ENCODE measurements at places on chromosomes 4 and X.

GRCh38 chrX:119505945-119506344 is 37.7 kb downstream of the SLC25A5 start:
- DNase-seq = no peak

GRCh38 chrX:8586953-8587352 is 122.3 kb downstream of the VCX3B start:
- DNase-seq = no peak

DNA sequence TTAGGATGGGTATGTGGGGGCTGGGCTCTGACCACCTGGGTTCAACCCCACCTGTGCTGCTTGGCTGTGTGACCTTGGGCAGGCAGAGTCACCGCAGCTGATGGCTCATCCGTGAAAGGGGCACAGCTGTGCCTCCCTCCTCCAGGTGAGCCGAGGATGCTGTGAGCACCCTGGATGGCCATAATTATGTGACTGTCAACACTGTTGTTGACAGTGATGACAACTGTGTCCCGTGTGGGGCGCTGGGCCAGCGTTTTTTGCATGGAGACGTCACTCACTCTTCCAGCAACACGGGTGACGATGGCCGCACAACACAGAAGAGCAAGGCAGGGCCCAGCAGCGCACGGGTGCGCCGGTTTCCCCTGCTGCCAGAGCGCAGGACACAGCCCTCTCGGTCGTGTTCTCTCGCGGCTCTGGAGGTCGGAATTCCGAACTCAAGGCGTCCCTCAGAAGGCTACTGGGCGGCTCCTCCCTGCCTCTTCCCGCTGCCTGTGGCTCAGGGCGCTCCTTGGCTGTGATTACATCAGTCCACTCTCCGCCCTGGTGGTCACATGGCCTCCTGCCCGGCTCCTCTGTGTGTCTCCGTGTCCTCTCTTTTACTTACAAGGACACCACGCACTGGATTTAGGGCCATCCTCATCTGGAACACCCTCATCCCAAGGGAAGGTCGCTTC is 1.3 kb downstream of the SH3TC1 start:
- no peak for DNase-seq

GRCh38 chr4:1684506-1685234 is 557 bp upstream of the FAM53A start:
- DNase-seq = no peak

- DNase-seq = no peak
Measured at GRCh38 chrX:1170243-1170642, 42.2 kb downstream of the CRLF2 start.

DNA sequence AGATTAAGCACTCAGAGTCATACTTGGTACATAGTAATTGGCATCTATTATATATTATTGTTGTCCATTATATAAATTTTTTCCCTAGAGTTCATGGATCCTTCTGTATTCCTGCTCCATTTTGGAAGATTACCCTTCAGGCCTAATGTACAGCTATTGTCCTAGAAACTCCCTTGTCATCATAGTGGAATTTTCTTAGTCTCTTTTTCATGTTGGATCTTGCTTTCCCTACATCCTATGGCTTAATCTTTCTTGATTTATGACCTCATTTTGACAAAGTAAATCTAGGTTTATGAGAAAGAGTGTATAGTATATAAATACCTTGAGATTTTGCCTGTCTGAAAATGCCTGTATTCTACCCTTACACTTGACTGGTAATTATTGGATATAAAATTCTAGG is 22.1 kb downstream of the ARMCX4 start:
- no peak for DNase-seq

GRCh38 chr4:150673793-150674192 is 91.8 kb downstream of the MAB21L2 start:
- no peak for DNase-seq

DNA sequence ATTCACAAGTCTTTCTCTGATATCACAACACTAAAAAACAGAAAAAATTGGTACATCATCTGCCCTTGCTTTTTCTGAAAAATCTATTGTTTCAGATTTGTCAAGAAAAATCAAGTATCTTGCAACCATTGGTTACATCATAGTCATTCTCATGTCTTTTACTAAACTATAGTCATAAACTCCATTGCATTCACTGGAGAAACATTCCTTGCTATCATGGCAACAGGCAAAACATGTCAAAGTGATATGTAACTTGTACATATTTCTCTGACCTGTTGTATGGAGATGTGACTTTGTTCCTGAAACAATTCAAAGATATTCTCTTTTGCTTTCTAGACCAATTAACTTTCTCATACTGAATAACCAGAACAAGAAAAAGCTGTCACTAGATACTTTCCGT is 121.9 kb upstream of the ANK2 start:
- DNase-seq = no peak

DNA sequence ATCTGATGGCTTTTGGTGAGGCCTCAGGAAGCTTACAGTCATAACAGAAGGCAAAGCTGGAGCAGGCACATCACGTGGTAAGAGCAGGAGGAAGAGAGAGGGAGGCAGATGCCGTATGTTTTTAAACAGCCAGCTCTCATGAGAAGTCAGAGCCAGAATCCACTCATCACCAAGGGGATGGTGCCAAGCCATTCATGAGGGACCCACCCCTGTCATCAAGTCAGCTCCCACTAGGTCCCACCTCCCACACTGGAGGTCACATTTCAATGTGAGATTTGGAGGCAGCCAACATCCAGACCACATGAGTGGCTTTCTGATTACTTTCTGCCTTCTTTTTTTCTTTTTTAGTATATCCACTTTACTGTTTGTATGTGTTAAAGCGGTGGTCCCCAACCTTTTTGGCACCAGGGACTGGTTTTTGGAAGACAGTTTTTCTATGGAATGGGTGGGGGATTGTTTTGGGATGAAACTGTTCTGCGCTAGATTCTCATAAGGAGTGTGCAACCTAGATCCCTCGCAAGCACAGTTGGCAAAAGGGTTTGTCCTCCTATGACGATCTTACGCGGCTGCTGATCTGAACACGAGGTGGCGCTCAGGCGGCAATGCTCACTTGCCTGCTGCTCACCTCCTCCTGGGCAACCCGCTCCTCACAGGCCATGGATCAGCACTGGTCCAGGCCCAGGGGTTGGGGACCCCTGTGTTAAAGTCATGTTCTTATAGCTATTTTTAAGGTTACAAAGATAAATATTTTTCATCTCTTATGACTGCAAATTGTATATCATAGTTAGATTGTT is 61.7 kb downstream of the SLIT2 start:
- DNase-seq = no peak

DNA sequence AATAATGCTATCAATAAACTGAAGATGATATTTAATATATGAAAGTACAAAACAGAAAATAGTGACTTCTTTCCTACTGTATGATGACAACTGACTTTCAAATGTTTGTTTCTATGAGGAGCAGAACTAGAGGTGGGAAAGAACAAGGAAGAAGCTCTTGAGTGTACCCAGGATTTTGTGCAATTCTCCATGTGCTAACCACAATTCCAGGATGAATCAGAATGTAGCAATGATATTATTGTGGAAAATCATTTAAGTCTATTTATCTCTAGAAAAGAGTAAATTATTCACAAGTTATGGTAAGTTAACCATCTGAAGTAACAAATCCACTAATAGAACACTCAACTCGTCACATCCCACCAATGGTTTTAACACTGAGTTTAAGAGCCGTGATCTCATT is 324.1 kb upstream of the EMCN start:
- DNase-seq = no peak

- no peak for DNase-seq
Measured at GRCh38 chr4:175776217-175776616, 35.8 kb downstream of the GPM6A start.

- no peak for DNase-seq
Measured at GRCh38 chrX:10101269-10101668, 55.5 kb upstream of the CLCN4 start.

GRCh38 chr4:75036046-75036830 is 103.3 kb downstream of the PARM1 start:
- peak; percentile 89 for DNase-seq

DNA sequence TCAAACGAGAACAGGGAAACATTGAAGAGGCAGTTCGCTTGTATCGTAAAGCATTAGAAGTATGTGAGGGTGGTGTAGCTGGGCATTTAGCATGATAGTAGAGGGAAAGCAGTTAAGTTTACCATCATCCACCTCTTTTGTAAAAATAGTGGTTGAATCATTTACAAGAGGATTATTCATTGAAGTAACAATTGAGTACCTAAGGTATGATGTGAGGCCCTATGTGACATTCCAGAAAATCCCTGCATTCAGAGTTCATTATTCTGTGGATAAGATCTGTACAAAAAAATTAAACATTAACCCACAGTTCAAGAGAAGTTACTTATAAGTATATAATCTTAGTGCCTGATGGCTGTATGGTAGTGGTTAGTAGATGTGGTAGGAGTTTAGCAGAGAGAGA is 22.2 kb upstream of the GCNA start:
- DNase-seq = no peak

DNA sequence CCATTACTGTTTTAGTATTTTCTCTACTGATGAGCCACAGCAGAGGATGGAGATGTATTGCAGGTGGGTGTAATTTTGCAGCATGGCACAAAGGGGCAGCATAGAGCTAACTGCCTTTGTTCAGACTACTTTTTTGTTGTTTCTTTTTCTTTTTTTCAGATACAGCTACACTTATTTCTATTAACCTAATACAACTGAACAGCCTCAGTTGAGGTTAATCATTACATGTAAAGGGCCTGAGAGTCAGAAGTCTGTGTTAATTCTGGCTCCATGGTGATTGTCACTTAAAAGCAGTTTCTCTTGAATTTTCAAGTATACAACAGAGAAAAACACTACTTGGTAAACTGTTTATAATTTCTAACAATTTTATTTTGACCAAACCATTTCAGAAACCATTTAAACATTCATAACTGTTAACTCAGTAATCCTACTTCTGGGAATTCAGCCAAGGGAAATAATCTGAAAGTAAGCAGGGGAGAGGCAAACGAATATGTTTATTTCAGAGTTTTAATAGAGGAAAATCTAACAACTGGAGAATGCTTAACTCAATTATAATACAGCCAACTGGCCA is 13.9 kb upstream of the PPEF2 start:
- DNase-seq = peak; percentile 15

- DNase-seq = no peak
Measured at GRCh38 chr4:94757192-94758140, at the start of gene BMPR1B. Gene BMPR1B (plus strand): TSS chr4:94757955. CDS start chr4:95104425, 346,470 bp downstream.

DNA sequence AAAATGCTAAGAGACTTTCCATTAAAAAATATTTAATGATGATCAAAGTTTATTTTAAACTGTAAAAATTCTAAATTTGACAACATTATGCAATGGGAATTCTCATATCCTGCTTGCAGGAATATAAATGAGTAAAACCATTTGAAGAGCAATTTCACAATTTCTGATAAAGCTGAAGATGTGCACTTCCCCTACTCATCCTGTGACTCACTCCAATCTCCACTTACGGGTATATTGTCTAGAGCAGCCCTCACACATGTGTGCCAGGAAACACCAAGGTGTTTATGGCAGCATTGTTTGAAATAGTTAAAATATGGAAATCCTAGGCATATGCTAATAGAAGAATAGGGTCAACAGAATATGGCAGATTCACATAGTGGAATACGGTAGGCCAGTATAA is 158.4 kb downstream of the PDHA2 start:
- DNase-seq = peak; percentile 55

- peak; percentile 49 for DNase-seq
Measured at GRCh38 chrX:70878902-70879301, 29.6 kb downstream of the TEX11 start.

DNA sequence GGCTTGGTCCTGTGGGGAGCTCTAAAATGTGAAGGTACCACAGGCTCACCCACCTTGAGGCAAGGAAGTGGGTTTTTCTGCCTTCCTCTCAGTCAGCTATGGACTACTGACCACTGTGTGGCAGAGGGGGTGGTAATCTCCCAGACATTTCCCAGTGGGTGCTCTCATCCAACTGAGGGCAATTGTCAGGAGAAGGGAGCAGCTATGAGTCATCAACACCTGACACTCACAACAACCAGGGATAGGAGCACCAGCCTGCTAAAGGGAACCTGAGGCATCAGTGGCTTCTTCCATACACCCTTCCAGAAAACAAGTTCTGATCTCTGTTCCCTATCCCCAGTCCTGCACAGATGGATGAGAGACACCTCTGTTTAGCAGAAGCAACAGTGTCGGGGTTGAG is 468.8 kb downstream of the BCOR start:
- no peak for DNase-seq

DNA sequence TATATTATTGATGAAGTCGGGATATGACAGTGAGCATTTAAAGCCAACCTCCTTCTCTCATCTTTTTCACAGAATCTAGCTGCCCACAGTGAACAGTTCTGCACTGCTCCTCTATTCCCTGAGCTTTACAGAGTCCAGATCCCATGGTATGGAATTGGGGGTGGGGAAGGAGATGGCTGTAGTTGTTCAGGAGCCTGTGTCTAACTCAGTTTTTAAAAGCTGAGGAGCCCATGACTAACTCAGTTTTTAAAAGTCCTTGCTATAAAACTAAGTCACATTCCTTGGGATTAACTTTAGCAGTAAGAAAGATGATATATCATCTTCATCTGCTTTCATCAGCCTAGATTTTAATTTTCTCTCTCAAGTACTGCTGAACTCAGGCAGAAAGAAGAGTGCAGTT is 96.4 kb upstream of the STIM2 start:
- DNase-seq = no peak

DNA sequence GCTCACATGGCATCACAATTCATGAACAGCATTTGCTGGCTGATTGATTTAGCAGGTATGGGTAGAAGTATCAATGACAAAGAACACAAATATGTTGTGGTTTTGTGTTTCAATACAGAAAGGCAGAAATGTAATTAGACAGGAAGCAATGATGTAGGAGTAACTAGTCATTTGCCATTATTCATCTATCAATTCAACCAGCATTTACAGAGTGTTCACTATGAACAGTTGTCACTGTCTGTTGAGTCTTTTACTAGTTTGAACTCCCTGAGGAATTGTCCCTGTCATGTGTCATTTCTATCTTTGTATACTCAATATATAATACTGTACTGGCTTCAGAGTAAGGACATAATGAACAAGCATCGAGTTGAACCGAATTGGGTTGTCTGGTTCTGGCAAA is 51.5 kb upstream of the ARHGAP24 start:
- no peak for DNase-seq

DNA sequence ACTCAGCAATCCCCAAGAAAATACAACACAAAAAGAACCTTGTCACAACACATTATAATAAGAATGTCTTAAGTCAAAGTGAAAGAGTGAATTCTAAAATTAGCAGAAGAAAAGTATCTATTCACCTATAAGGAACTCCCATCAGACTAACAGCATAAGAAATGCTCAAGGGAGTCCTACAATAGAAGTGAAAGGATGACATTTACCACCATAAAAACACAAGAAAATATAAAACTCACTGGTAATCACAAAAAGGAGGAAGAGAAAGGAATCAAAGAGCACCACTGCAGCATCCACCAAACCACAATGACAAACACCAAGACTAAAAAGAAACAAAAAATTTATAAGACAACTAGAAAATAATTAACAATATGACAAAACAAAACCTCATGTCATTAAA is 257.0 kb upstream of the AGTR2 start:
- no peak for DNase-seq

Data from MV-4-11 (cell line).